Right renal pelvis (tissue), 4 donors: ENCODE measurements at places on chromosomes 16 and 17. TPM values are rescaled to one million over a fixed set of nuclear protein-coding genes. Genes with fewer than 3 reads are reported as not detected.

Gene ASIC2
- polyA plus RNA-seq = 3.7 TPM

Gene HOXB2
- 61.1 TPM for polyA plus RNA-seq

Gene MRC2
- 73.0 TPM for polyA plus RNA-seq

Gene NGFR
- polyA plus RNA-seq = 5.7 TPM

Gene OR1A1
- polyA plus RNA-seq = not detected

Gene NOS2
- 2.0 TPM for polyA plus RNA-seq

Gene SCN4A
- 1.2 TPM for polyA plus RNA-seq

Gene ACSM2B
- 57.0 TPM for polyA plus RNA-seq

Gene PRSS21
- not detected for polyA plus RNA-seq

Gene TNFRSF13B
- not detected for polyA plus RNA-seq

Gene CES5A
- 0.21 TPM for polyA plus RNA-seq

Gene SPATA33
- polyA plus RNA-seq = 15.5 TPM

Gene PITPNM3
- 8.7 TPM for polyA plus RNA-seq

Gene NOG
- 1.5 TPM for polyA plus RNA-seq

Gene MT4
- not detected for polyA plus RNA-seq

Gene TP53TG3D
- 0.42 TPM for polyA plus RNA-seq

Gene FKBP10
- polyA plus RNA-seq = 142 TPM

Gene SPNS2
- 52.7 TPM for polyA plus RNA-seq

Gene HOXB13
- not detected for polyA plus RNA-seq

Gene TMEM235
- 0.12 TPM for polyA plus RNA-seq

Gene HEATR9
- 0.10 TPM for polyA plus RNA-seq
